ENCODE measurements at places on chromosomes 1 and 21. TPM values are rescaled to one million over a fixed set of nuclear protein-coding genes. Genes with fewer than 3 reads are reported as not detected.

SPRR1B gene
- total RNA-seq = not detected

DAB1 gene
- total RNA-seq = 7.1 TPM

ETV3L gene
- total RNA-seq = not detected

HMGN2 gene
- total RNA-seq = 196 TPM

RGS2 gene
- total RNA-seq = 17.5 TPM

AHCYL1 gene
- total RNA-seq = 57.7 TPM

PCBP3 gene
- total RNA-seq = 1.00 TPM

OR2L3 gene
- not detected for total RNA-seq

PCSK9 gene
- not detected for total RNA-seq

PRELP gene
- 16.6 TPM for total RNA-seq

ORC1 gene
- 0.08 TPM for total RNA-seq

ANGPTL7 gene
- total RNA-seq = 0.73 TPM

MROH9 gene
- total RNA-seq = not detected

GRCh38 chr1:215710036-215710898, 143.2 kb downstream of the KCTD3 start:
- DNase-seq = no peak

DNA sequence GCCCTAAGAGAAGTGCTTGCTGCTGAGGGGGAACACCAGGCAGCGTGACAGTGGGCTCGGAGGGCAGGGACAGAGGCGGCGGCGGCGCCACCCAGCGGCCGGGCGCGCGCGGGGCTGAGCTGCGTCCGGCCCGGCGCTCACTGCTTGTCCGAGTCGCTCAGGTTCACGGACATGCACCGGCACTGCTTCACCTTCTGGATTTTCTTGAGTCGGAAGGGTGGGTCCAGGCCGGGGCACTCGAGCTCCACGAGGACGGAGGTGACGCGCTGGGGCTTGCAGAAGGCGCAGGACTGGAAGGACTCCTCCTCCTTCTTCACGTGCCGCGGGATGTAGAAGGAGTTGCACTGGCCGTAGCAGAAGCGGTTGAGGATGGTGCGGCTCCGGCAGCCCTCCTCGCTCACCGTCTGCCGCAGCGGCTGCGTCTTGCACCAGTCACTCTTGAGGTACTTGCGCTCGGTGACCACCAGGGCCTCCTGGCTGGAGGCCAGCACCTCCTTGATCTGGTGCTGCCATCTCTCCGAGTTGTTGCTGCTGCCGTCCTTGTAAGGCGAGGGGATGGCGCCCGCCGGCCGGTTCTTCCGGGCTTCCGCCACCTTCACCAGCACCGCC, 119.0 kb downstream of the GREM2 start:
- peak; percentile 16 for DNase-seq

DNA sequence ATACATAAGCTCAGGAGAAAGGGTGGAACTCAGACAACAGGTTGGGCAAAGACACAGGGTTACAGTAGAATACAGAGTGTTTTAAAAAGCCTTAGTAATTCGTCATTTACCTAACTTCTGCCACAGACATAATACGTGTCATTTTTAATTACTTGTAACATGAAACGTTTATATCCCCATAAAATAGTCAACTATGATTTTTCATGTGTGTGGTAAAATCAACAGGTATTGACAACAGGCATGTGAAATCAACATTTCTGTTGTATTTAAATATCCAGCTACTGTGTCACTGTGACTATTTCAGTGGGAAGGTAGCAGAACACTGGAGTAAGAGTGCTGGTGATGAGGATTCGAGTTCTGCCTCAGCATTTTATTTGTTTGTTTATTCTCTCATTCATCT, 5.7 kb downstream of the FAM163A start:
- no peak for DNase-seq

DNA sequence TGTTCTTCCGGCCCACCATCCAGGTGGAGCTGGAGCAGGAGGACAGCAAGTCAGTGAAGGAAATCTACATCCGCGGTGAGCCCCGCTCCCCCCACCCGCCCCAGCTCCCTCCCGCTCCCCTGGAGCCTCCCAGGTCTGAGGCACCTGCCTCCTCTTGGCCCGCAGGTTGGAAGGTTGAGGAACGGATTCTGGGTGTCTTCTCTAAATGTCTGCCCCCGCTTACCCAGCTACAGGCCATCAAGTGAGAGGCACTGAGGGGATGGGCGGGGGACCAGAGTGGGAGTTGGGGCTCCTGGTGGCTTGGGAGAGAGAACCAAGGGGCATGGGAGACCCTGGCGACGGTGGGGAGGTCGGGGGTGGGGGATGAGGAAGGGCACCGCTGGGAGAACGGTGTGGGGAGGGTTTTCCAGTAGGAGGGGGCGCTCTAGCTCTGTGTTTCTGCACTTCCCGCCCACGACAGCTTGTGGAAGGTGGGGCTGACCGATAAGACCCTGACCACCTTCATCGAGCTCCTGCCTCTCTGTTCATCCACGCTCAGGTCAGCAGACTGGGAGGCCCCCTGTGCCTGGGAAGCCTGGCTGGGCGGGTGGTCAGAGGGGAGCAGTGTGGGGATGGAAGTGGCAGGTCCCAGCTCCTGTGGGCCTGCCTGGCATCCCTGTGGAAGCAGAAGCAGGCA, 4.2 kb downstream of the LRRC71 start:
- DNase-seq = no peak

DNA sequence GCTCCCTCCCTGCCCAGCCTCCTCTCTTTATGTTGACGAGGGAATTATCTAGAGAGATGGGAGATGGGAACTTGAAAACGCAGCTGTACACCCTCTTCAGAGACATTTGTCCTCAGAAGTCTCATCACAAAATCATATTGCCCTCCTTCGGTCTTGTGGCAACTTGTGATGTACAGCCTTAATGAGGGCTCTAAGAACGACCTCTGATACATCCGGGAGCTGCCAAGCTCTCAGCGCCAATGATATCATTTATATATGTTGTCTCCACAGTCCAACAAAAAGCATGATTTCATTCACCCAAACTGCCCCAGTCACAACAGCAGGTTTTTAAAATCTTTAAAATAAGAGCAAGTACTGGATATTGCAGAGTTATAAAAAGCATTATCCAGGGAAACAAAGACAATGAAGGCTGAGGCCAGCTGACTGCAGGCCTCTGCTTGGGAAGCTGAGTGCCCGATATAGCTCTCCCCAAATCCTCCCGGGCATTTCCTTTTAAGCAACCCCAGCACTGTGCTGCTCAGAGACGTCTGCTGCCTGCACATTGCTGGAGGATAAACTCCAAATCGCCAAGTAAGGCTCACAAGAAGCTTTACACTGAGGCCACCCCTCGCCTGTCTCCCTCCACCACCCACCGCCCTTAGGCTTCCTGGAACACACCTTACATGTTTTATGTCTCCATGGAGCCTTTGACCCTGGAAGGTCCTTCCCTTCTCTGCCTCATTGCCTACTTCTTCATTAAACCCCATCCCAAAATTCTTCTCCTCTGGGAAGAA, 236.1 kb downstream of the C1orf94 start:
- DNase-seq = no peak

DNA sequence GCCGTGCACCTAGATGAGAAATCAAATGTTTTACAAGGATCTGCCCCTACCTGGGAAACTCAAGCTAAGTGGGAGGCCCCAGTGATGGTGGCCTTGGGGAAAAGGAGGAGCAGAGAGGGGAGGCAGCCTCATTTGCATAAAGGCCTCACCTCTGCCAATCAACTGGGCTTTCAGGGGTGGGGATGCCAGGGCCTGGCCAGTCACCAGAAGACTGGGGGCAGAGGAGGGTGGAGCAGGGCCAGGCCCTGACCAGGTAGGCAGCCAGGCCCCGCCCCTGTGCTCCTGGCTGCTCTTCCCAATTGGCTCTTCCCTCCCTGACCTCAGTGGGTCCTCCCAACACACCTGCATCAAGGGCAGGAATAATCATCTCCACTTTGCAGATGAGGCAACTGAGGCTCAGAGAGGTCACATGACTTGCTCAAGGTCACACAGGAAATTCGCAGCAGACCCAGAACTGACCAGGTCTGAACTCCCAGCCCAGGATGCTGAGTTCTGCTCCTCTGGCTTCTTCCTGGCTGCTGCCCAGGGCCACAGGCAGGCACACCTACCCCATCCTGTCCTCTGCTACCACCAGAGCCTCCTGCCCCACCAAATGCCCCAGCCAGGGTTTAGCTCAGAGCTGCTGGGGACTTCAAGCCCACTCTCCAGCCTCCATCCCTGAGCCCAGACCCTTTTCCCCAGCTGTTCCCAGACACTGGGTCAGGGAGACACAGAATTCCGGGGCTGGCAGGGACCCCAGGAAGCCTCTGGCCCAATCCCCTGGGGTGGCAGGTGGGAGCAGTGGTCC, 677.9 kb downstream of the MATN1 start:
- no peak for DNase-seq

DNA sequence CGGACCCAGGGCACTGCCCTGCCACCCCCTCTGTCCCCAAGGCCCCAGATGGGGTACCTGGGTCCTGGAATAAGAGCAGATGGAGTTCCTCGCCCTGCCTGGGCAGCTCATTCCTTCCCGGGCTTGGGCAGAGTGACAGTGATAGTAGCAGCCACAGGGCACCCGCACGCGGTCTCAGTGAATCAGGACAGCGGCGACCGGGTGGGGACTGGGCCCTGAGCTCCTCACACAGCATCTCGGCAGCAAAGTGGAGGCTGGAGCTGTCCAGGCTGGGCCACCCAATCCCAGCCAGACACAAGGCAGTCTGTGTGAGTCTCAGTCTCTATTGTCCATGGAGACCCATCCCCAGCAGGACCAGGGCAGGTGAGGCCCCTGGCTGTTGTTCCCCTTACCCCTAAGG, 37.4 kb upstream of the CCDC27 start:
- DNase-seq = no peak

- DNase-seq = no peak
These were observed 10.6 kb downstream of the PGM1 start for GRCh38 chr1:63603810-63604209.

DNA sequence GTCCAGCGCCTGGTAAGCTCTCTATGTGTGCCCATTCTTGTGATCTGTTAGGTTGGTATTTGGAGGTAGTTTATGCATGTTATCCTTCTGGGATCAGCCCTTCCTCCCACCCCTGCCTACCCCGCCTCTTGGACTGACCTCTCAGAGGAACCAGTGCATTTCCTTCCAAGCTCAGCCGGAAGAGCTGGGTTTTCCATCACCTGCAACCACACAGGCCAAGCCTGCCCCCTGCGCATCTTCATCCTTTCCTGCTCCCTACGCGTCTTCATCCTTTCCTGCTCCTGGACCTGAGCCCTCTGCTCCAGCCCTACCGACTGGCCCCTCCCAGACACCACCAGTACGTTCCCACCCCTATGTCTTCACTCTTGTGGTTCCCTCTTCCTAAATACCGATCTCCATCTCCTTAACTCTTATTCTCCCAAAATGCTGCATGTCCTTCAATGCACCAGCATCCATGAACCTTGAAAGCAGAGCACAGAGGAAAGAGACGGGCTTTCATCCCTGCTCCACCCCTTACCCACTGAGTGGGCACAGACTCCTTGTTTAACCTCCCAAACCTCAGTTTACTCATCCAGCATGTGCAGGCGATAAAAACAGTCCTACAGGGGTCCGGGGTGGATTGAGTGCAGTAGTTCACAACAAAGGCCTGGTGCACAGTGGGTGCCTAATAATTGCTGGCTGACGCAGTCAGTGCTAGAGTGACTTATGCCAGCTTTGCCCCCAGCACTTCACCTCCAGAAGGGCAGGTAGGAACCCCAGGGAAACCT, 526.3 kb downstream of the MATN1 start:
- no peak for DNase-seq

- DNase-seq = no peak
These were observed 127.6 kb upstream of the VAMP3 start for GRCh38 chr1:7643530-7643929.

DNA sequence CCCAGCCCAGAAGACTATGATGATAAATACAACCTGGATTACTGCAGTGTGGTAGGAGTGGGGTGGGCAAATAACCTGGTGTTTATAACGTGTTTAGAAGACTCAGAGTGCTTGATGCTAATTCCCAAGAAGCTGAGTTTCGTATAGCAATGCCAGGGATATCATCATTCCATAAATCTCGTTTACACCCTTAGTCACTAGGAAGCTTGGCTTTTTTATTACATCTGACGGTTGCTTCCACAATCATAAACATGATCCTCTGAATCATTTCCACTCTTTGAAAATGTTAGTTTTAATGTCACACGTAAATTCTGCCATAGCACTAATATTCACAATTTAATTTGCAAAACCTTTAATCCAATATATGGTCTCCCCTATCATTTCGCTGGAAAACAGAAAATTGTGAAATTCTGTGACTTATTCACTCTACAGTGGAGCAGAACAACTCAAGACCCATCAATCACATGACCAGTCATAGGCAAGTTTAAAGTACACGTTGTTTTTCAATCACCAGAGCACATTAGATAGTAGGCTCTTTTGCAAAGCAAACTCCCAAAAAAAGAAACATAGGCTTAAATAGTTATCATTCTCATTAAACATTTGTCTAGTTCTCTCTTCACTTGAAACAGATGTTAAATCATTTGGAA, 321.0 kb downstream of the LTN1 start:
- no peak for DNase-seq

GRCh38 chr1:118659646-118660045, 328.5 kb downstream of the TBX15 start:
- DNase-seq = no peak

- DNase-seq = no peak
These were observed 65.4 kb downstream of the PLEKHA6 start for GRCh38 chr1:204294357-204294756.

GRCh38 chr1:156124557-156125483, 10.3 kb downstream of the LMNA start:
- DNase-seq = no peak

GRCh38 chr1:23537296-23537973, 6.4 kb upstream of the E2F2 start:
- DNase-seq = no peak

DNA sequence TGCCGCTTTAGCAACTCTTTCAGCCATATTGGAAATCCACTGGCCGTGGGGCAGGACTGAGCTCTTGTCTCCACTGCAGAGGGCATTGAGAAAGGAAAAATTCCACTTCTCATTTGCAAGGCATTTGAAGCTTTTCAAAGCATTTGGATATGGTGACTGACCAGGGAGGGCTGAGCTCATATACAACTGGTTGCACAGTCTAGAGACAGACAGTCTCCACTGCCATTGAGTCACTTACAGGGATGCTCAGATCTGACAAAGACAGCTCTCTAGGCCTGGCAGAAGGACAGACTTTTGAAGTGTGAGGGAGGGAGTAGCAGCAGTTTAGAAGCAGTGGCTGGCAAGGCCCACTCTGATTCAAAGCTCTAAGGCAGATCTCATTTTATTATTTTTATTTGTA, 24.2 kb downstream of the NCF2 start:
- DNase-seq = no peak

- no peak for DNase-seq
These were observed 101.3 kb upstream of the KCNE2 start for GRCh38 chr21:34262469-34262845.

GRCh38 chr1:100358210-100358609, 5.9 kb downstream of the CDC14A start:
- DNase-seq = no peak

- DNase-seq = no peak
These were observed 139.4 kb downstream of the POU2F1 start for GRCh38 chr1:167360120-167360519.

- no peak for DNase-seq
These were observed 2.2 kb downstream of the PAQR6 start for GRCh38 chr1:156245451-156246232.

- no peak for DNase-seq
These were observed 131.3 kb downstream of the PATJ start for GRCh38 chr1:61873581-61873980.

Data from heart right ventricle (tissue), 16 donors.